ENCODE measurements at places on chromosomes 4 and X.

DNA sequence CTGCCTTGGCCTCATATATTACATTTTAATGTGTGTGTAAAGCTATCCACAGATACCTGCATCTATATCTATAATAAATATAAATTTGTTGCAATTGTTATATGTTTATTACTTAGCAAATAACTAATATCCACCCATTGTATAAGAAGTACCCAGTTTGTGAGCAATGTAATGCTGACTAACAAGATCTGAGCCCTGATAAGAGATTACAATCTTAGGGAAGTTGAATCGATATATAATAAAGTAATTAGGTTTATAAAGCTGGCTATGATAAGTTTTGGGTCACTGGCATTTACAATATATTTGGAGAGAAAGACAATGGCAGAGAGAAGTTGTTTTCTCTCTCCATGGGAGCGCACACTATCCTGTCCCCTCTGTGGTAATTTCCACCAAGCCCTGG is 280.6 kb downstream of the NR3C2 start:
- no peak for DNase-seq

DNA sequence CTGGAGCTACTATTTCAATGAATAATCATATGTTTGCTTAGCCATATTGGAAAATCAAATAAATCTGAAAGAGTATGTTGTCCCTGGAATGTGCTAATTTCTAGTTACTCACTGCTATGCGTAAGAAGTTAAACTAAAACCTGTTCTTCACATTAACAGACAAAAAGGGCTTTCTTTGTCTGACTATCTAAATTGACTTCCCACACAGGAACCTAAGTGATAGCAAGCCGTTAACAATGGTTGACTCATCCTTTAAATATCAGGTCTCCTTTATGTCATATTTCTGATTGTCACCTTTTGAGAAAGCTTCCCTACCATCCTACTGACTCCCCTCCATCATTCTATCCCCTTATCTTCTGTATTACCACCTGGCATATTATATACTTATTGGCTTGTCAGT is 81.4 kb downstream of the AMELX start:
- DNase-seq = no peak

DNA sequence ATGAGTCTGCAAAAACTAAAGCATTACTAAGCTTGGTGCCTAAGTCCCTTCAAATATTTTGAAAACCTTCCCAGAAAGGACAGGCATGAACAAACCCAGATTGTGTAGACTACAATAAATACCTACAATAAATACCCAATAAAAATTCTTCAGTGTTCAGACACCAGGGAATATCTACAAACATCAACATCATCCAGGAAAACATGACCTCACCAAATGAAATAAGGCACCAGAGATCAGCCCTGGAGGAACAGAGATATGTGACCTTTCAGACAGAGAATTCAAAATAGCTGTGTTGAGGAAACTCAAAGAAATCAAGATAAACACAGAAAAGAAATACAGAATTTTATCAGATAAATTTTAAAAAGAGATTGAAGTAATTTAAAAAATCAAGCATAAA is 57.8 kb upstream of the NLRP2B start:
- DNase-seq = no peak

- peak; percentile 49 for DNase-seq
Measured at GRCh38 chr4:170047771-170048354, 21.7 kb upstream of the MFAP3L start.

- no peak for DNase-seq
Measured at GRCh38 chr4:86818841-86819240, 30.3 kb downstream of the SLC10A6 start.

DNA sequence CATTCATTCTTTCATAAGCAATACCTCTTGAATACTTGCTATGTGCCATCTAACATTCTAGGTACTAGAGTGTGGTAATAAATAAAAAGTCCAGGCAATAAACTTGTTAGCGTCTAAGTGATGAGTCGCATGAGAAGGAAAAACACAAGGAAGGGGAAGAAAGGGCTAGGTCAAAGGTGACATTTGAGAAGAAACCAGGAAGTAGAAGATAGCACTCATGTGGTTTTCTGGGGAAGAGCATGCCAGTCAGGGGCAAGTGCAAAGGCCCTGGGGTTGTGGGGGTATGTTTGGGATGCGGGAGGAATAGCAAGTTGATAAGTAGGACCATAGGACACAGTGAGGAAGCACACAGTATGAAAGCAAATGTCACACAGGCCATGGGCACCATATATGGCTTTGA is 157.0 kb downstream of the TSPAN5 start:
- no peak for DNase-seq

DNA sequence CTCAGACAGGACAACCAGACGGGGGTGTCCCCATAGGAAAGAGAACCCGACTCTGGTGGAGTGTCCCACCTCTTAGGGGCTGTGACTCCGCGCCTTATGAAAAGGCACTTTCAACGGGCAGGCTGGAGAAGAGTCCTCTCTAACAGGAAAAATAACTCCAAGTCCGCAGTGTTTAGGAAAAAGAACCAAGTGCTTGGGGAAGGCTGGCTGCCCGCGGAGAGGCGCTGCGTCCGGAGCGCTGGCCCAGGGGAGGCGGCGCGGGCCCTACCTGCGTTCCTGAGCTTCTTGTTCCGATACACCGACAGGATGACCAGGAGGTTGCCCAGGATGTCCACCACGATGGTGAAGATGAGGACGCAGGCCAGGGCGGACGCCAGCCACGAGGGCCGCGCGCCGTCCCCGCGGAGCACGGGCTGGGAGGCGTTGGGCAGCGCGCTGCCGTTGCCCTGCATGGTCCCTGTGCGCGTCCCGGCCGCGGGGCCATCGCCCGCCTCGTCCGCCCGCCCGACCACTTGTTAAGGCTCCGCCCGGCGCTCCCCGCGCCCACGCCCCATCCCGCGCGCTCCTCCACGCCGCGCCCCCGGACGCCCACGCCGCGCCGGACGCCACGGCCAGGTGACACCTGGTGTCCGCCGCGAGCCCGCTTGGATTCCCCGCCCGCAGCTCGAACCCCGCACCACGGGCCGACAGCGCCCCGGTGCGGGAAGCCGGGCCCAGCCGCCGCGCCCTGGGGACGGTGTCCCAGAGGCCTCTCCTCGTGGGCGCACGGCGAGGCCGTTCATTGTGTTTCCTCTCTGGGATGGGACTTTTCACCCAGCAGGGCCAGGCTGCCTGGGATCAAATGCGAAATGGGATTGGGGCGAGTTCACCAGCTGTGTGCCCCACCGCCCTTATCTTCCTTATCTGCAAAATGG is at the start of gene MTNR1A:
Gene MTNR1A, minus strand, starts transcription at position 654 of the 914 bp plus-strand sequence. Its CDS starts 202 bp downstream, at position 452.
- no peak for DNase-seq

DNA sequence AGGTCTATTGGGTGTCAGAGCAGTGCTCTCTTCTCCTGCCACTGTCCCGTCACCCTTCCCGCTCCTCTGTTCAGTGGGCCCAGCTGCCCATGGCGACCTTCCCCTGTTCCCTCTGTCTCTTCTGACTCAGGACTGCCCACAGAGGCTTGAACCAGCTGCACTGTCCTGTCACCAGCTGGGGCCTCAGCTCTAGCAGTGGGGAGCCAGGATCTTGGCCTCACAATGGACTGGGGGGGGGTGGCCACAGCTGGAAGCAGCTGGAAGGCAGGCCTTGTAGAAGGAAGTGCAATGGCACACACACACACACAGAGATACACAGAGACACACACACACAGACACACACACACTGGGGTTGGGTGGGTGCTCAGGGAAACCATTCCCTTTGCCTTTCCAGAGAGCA is 114.0 kb upstream of the PJA1 start:
- no peak for DNase-seq

DNA sequence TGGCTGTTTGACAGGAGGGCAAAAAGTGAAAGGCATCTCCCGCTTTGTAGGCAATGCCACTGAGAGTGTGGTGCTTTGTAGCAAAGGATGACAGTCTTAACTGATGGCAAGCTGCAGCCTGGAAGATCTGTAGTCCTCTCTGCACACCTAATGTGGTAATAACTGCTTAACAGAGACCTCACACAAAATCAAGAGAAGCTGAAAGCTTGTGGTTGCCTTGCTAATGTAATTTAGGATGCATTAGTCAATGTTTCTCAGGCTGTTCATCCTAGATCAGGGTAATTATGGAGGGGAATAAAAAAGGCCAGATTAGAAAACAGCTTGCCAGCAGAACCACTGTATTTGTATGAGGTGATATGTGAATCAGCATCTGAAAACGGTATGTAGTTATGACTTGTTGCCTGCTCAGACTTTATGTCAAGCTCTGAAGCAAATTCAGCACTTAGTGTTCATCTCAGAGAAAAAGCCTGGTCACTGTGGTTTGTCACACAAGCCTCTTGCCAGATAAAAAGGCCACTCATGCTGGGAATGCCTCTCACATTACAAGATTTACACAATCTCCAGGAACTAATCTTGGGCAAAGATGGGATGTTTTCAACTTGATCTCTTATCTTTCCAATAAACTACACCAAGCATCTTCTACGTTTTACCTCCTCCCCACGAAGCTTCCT is 130.8 kb downstream of the ENOX2 start:
- DNase-seq = no peak

DNA sequence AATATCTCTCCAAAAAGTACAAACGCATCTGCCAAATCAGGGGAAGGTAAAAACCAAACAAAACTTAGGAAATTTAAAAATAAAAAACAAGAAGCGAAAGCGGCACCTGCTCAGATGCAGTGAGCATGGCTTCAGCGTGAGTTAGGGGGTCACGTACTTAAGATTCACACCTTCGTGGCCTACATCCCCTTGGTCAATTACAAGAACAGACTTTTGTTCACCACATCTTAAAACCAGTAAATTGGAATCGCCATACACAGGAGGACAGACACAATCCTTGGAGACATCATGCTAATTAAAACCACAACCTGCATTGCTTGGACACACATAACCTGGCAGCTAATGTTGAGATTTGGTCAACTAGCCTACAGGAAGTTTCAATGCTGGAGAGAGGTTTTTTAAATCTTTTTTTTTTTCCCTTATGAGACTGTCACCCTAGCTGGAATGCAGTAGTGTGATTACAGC is 12.5 kb upstream of the SEL1L3 start:
- DNase-seq = no peak

DNA sequence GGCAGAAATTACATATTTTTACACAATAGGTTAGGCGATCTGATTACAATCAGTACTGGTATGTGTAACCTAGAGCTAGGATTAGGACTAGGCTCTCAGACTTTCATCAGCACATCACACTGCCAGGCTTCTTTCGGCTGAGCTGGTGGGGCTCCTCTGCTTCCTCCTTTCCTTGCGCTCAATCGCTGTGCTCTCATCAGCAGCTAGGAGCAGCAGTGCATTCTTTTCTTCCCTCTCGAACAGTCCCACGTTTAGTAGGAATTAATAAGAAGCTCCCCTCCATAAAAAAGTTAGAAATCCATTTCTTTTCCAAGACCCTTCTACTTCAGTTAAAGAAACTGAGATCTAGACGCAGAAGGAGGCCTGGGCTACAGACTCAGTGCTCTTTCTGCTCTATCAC is 350.4 kb downstream of the SPRY1 start:
- DNase-seq = no peak

DNA sequence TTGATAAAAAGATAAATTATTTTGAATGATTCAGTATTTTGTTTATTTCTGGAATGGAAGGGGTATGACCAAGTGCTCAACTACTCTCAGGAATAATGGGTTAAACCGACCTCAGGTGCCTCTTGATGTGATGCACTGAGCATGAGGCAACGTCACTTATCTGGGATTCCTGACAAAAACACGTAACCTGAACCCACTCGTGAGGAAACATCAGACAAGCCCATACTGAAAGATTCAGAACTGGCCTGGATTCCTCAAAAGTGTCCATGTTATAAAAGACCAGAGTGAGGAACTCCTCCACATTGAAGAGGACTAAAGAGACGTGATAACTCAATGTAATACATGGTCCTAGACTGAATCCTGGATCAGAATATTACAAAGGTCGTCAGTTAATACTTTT is 144.0 kb downstream of the FNIP2 start:
- no peak for DNase-seq

DNA sequence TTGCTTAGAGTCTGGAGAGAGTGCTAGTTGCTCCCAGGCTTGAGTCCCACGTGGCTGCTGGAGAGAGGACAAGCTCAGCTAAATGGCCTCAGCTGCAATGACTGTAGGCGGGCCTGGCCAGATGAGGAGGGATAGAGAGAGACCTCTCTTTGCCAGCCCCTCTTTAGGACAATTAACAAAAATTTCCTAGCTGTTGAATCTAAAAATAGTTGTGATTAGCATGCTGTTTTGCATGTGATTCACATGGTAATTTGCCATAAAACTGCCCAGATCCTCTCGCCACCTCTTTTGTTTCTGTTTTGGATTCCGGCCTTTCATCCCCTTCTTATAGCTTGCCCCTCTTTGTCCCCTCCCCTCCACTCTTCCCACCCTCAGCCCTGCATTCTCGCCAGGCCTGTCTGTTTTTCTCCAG is 28.9 kb upstream of the PRPS1 start:
- DNase-seq = no peak

DNA sequence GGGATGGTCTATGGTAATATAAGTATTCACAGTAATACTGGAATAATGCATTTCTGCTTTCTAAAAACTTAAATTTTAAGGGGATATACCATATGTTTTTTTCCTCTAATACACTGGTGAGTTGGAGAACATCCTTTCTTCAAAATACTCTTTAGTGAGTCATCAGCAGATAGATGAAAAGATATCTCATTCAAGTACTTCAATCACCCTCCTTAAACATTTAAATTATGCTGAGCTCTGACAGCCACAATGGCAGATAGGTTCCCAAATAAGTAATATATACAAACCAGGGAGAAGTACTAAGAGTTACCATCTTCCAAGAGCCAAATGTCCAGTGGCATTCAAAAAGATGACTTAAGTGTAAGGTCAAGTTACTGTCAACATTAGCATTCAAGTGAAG is 52.2 kb downstream of the AMMECR1 start:
- DNase-seq = no peak

GRCh38 chr4:122450847-122451246 is 5.7 kb downstream of the IL2 start:
- DNase-seq = peak; percentile 30

DNA sequence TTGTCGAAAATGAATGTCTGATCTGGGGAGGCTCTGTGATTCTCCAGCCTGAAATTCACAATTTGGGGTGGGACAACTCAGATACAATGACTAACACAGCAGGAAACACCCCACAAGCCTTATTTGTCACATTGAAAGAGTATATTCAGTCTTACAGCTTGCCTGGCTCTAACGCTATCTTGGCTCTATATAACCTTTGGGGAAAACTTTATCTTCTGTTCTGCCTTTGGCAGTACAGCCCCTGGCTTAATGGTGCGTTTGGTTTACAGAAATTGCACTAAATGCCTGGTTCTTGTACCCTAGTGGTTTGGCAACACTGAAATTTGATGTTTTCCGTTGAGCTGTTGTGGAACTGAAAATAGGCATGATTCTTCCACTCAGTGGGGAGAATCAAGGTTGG is 178.1 kb upstream of the VEGFC start:
- no peak for DNase-seq

- no peak for DNase-seq
Measured at GRCh38 chrX:117301086-117301485, 815.5 kb downstream of the KLHL13 start.

GRCh38 chrX:38923451-38923969 is 122.3 kb downstream of the MID1IP1 start:
- no peak for DNase-seq

DNA sequence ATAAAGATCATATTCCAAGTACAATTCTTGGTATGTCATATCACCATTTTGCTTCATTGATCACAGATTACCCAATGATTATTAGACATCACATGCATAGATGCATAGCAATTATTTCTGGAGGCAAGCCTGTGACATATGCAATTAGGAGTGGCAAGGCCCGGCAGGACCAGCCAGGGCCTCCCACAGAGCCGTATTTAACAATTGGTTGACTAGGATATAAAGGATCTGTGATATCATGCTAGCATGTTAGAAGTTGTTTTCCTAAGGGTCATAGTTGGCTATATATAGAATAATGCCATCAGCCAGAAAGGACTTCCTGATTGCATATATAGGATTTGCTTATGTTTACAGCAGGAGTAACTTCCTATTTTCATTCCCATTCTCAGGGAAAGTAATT is 103.5 kb upstream of the OTUD4 start:
- no peak for DNase-seq

Data from NCI-H460 (cell line).